ENCODE measurements at places on chromosomes 5 and 9.
A peak's percentile ranks its signal among the peaks of the same experiment; 100 is the strongest.

- no peak for DNase-seq
These were observed 1.7 kb upstream of the KLHL3 start for GRCh38 chr5:137737349-137738131.

DNA sequence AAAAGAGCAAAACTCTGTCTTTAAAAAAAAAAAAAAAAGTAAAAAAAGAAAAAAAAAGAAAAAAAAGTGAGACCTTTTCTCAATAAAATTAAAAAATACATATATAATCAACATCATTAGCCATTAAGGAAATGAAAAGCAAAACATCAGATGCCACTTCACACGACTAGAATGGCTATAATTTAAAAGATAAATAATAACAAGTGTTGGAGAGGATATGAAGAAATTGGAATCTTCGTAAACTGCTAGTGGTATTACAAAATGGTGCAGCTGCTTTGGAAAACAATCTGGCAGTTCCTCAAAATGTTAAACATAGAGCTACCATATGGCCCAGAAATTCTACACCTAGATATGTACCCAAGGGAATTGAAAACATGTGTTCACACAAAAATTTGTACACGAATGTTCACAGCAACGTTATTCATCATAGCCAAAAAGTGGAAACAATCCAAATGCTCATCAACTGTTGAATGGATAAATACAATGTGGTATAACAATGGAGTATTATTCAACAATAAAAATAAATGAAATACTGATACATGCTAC, 45.3 kb upstream of the SIL1 start:
- no peak for DNase-seq

DNA sequence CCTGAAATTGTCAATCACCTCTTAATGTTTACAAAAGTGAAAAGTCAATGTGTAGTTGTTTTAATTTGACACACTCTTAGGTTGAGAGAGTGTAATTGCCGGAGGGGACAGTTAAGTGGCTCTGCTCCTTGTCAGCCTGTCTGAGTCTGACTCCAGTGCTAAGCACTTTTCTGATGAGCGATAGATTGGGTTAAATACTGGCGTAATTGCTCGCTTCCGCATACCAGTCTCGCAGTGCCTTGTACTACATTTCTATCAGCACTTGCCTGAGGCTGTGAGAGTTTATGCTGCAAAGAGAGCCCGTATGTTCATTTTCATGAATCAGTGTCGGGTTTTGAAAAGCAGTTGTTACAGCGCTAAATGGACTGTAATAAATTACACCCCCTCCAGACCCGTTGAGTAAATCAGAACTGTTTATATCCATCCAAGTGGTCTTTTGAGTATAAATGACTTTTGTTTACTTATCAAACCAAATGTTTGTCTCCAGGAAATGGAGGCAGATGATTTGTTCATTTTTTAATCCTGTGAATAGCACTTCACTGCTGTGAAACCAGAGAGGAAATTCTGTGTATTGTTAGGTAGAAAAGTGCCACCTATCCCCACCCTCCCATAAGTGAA, 41.0 kb upstream of the DMRT3 start:
- DNase-seq = no peak

DNA sequence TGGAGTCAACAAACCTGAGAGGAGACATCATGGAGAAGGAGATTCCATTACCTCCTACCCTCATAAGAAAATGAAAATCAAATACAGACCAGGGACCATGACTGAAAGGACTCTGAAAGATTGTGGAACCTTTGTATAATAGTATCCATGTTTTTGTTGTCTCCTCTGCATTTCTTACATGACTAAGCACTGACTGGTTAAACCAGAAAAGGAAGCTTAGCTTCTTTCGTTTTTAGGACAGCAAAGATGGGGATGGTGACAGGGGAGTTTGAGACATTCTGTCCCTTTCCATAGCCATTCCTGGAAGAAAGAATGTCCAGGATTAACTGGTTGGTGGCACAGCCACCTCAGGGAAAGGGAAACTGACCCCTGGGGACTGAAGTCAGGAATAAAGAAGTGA, 22.2 kb downstream of the ITGA1 start:
- DNase-seq = no peak

DNA sequence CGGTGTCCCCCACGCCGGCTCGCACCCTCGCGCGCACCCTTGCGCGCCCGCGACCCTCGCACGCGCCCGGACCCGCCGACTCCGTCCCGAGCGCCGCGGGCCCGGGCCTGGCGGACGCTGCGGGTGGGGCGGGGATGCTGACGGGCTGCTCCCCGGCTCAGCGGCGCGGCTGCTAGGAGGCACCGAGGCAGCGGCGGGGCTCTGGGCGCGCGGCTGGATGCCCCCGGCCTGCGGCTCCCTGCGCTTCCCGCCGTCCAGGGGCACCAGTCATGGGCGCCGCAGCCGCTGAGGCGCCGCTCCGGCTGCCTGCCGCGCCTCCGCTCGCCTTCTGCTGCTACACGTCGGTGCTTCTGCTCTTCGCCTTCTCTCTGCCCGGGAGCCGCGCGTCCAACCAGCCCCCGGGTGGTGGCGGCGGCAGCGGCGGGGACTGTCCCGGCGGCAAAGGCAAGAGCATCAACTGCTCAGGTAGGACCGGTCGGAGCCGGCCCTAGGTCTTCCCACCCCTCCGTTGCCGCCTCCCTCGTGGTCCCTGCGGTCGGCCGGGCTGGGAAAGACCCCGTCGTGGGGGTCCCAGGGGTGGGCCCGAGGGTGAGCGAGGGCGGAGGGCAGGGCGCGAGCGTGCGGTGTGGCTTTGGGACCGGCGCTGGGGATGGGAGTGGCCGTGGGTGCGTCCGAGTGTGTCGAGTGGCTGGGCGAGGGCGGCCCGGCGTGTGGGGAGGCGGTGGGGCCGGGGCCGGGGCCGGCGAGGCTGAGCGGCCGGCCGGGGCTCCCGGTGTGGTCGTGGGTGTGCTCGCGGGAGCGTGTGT, 530 bp downstream of the TMEFF1 start:
- peak; percentile 56 for DNase-seq

DNA sequence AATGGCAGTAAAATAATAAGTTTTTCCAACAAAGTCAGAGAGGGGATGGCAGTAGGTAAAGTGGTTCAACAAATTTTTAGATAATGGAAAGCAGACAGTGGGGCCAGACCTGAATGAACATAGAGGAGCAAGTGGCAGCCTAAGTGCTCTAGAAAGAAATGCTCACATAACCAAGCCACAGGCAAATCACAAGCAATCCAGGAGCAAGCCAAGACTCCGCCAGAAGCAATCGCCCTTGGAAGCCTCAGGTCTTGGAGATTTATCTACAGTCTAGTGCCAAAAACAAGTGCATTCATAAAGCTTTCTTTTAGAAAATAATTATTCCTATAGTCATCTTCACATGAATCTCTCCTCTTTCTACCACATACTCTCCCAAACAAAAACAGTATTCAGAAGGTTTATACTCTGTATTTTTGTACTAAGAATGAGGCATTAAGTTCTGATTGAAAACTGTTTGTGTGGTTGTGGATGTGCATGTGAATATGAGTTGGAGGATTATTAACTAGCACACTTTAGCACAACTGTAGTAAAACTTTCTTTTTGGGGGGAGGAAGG, 375.5 kb downstream of the CDH9 start:
- no peak for DNase-seq

- no peak for DNase-seq
These were observed 61.0 kb downstream of the APBA1 start for GRCh38 chr9:69611221-69611620.

GRCh38 chr5:52051759-52052158, 668.5 kb downstream of the ISL1 start:
- DNase-seq = no peak

DNA sequence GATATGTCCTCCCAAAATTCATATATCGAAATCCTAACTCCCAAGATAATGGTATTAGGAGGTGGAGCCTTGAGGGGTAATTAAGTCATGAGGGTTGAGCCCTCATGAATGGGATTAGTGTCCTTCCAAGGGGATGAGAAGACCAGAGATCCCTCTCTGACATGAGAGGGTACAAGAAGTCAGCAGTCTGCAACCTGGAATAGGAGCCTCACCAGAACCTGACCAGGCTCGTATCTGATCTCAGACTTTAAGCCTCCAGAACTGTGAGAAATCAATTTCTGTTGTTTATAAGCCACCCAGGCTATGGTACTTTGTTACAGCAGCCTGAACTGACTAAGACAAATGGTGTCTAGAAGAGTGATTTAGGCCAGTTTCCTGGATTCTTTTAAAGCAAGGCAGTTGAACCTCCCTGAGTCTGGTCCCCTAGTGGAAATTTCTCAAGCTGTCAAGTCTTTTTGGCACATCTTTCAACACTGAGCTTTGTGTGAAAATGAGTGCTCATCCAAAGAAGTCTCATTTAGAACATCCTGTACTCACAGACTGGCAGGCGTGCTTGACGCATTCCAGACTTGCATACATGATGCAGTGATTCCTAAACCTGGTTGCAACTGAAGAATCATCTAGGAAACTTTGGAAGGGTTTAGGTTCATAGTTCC, 254.8 kb upstream of the PPP1R2B start:
- no peak for DNase-seq
